ENCODE measurements at places on chromosomes 3 and 15. TPM values are rescaled to one million over a fixed set of nuclear protein-coding genes. Genes with fewer than 3 reads are reported as not detected.

Gene RTP4
- total RNA-seq, result 0.18 TPM

Gene PTH1R
- total RNA-seq, result 13.5 TPM

Gene PLXNB1
- 20.9 TPM for total RNA-seq

Gene CCDC12
- 31.1 TPM for total RNA-seq

Gene ZSCAN2
- total RNA-seq, result 6.0 TPM

Gene ITPR1
- 34.5 TPM for total RNA-seq

Gene CASR
- total RNA-seq, result not detected

Gene CPNE9
- total RNA-seq, result not detected

Gene PAQR5
- 6.5 TPM for total RNA-seq

Gene NUP210
- 1.3 TPM for total RNA-seq

Gene MEX3B
- 11.5 TPM for total RNA-seq

Gene HOMER2
- 0.49 TPM for total RNA-seq

Gene NMNAT3
- total RNA-seq, result not detected

Gene SHC4
- 0.72 TPM for total RNA-seq

Gene CMTM6
- total RNA-seq, result 75.3 TPM

Gene ADAMTS7
- total RNA-seq, result 16.8 TPM

Gene TMEM45A
- total RNA-seq, result 277 TPM

Gene GPR176
- total RNA-seq, result 108 TPM

Gene GOLGA8G
- total RNA-seq, result not detected

Gene SLC22A13
- not detected for total RNA-seq

Gene TRAIP
- 7.8 TPM for total RNA-seq

Gene ISG20
- 4.9 TPM for total RNA-seq

Gene GABRR3
- not detected for total RNA-seq

Gene CCDC54
- total RNA-seq, result not detected

Gene CPA3
- not detected for total RNA-seq

Gene RGMA
- 7.0 TPM for total RNA-seq

Gene ITIH1
- total RNA-seq, result not detected

Gene AGBL1
- not detected for total RNA-seq

Gene PRR23C
- not detected for total RNA-seq

Gene CYP8B1
- total RNA-seq, result not detected

Gene EOMES
- total RNA-seq, result not detected

Gene SLC22A14
- total RNA-seq, result not detected

Gene FNDC3B
- 136 TPM for total RNA-seq
